ENCODE measurements at places on chromosomes 13 and 19.

GRCh38 chr19:44580366-44580895 lies 32.9 kb upstream of the IGSF23 start:
- no peak for DNase-seq

DNA sequence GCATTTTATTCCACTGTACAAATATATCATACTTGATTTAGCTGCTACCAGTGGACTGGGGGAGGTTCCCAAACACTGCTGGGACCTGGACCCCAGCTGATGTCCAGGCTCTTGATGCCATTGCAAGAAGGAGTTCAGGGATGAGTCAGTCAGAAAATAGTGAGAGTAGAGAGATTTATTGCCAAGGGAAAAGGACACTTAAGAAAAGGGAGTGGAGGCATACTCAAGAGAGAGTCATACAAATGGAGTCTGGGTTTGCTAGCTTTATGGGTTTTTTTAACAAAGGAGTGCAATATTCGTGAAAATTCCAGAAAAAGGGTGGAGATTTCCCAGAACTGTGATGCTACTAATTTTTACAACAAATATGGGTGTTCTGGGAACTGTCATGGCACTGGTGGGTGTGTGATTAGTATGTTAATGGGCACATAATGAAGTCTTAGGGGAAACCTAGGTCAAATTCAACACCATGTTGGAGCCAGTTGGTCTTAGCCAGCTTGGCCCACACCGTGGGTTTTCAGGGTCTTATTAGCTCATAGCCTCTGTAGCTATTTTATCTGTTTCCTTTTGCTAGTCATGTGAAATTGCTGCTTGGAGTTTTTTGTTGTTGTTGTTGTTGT lies 36.2 kb downstream of the GPC6 start:
- no peak for DNase-seq

DNA sequence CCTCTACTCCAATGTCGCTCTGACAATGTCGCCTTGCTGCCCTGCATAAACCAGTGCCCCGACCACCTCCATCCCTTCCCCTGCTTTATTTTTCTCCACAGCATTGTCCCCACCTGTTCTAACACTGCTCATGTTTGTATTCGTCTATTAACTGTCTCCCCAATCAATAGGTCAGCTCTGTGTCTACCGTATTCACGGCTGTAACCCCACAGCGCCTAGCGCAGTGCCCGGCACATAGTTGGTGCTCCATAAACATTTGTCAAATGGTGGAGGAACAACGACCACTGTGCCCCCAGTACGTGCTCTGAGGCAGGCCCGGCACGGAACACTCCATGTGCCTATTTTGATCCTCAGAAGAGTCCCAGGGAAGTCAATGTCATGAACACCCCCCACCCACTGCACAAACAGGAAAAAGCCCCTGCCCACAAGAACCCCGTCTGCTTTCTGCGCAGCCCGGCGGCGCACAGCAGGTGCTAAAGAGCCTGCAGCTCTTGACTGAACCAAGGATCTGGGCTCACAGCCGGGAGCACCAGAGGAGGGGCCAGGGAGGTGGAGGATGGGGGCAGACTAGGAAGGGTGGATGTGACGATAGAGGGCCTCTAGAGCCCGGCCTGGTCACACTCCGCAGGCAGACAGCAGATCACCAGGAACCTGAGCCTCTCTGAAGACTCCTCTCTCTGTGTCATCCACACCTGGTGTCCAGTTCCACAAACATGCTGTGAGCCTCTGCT lies 1.8 kb upstream of the CEACAM16 start:
- no peak for DNase-seq

DNA sequence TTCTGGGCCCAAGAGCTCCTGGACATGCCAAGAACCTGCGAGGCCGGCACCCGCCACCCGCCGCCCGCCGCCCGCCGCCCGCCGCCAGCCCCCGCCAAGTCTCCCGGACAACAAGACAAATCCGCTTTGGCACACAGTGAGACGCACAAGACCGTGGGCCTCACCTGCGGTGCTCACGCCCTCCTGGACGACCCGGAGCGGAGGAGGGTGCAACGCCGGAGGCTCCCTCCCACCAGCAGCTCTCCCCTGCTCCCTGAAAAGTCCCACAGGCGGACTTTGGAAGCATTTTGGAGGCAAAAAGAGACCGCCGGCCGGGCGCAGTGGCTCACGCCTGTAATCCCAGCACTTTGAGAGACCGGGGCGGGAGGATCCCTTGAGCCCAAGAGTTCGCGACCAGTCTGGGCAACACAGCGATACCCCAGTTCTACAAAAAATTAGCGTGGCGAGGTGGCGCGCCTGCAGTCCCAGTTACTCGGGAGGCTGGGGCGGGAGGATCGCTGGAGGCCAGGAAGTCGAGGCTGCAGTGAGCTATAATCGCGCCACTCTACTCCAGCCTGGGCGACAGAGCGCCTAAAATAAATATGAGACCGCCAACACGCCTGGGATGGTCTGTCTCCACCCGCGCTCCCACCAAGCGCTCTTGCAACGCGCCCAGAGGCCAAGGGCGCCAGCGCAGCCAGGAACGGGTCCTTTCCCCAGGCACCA lies 783 bp downstream of the RHPN2 start:
- DNase-seq = no peak

DNA sequence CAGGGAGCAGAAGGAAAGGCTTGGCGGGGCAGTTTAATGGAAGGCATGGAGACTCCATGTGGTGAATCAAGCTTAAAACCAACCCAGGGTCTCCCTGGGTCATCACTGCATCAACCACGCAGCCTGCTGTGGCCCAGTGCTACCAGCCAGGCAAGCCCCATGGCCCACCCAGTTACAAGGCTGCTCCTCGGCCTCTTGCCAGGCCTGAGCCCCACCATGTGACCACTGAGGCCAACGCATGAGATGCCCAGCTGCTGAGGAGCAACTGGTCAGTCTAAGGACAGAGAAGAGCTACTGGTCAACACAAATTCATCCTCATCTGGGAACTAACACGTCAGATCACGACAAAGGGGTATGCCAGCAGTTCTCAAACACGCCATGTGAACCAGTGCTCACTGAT lies 15.4 kb upstream of the KPTN start:
- no peak for DNase-seq

GRCh38 chr13:112740502-112741131 lies 50.8 kb downstream of the ATP11A start:
- no peak for DNase-seq

DNA sequence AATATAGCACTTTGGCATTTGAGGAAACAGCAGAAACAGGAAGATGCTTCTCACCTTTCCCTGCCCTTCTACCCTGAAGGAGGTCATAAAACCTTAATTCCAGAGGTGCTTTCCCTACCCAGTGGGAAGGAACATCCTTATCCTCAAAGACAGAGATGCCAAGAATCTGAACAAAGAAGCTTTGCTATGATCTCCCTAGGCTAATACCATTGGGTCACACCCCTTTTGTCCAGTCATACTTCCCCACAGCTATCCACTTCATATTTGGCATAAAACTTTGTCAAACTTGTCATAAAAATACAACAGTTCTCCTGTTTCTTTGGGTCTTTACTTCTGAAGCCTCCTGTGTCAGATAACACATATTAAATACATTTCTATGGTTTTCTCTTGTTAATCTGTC lies 21.7 kb upstream of the RXFP2 start:
- DNase-seq = no peak

DNA sequence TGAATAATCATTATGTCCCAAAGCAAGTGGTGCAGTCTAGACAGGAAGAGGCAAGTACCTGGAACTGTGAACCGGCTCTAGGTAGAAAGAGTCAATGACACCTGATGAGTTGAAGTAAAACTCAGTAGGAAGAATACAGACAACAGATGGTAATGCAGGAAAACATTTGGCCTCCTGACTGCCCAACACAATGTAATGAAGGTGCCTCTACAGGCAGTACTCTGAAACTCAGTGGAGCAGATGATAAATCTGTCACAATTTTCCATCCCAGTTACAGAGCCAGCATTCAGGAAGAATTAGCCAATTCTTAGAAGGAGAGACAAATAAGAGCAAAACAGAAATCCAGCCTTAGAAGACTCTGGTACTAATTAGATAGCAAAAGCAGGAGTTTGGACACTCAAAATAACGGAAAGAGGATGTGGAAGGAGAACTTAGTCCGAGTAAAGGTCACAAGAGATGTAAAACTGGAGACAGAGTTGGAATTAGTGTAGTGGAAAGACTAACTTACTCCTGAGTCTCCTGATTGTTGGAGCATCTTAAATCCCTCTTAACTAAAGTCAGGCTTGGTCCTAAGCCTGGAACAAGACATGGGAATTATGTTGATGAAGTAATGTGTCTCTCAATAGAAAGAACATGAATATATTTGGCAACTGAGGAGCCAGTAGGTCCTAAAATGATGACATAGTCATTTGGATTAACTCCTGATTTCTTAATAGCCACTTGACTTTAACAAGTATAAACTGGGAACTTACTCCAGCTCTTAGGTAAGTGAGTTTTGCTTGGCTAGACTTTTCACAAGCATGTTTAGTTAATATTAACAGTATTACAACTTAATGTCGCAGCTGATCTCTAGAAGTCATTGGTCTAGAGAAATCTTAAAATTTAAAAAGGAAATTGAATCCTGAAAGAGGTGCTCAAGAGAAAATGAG lies 457.3 kb upstream of the MIR17HG start:
- no peak for DNase-seq

DNA sequence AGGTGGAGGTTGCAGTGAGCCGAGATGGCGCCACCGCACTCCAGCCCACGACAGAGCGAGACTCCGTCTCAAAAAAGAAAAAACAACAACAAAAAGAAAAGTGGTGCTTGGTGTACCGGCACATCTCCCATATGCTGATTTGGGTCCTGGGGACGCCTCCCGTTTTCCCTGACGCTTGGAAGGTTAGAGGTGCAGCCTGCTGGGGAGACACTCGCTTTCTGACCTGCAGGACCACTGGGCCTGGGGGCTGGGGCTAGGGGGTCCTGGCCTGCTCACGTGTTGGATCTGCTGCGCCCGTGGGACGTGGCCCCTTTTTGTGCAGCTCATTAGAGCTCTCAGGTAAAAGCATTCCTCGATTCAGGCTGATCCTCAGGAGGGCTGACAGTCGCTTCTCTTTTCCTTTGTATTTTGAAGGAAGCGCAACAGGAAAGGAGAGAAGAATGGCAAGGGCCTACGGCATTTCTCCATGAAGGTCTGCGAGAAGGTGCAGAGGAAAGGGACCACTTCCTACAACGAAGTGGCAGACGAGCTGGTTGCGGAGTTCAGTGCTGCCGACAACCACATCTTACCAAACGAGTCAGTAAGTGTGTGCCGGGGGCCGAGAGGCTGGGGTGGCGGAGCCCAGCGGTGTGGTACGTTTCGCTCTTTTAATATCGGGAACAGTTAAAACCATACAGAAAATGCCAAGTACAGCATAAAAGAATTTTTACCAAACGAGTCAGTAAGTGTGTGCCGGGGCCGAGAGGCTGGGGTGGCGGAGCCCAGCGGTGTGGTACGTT lies 25.1 kb downstream of the ATP4B start:
- DNase-seq = no peak

DNA sequence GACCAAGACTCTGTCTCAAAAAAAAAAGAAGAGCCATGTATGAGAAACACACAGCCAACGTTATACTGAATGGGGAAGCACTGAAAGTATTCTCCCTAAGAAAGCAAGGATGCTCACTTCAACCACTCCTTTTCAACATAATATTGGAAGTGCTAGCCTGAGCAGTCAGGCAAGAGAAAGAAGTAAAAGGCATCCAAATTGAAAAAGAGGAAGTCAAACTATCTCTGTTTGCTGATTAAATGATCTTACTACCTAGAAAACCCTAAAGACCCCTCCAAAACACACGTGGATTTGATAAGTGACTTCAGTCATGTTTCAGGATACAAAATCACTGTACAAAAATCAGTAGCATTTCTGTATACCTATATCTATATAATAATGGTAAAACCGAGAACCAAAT lies 16.2 kb downstream of the WBP4 start:
- no peak for DNase-seq

- no peak for DNase-seq
Observed at GRCh38 chr13:100497389-100497788, 91.2 kb downstream of the GGACT start.

GRCh38 chr19:13137290-13137794 lies 12.8 kb downstream of the STX10 start:
- no peak for DNase-seq

DNA sequence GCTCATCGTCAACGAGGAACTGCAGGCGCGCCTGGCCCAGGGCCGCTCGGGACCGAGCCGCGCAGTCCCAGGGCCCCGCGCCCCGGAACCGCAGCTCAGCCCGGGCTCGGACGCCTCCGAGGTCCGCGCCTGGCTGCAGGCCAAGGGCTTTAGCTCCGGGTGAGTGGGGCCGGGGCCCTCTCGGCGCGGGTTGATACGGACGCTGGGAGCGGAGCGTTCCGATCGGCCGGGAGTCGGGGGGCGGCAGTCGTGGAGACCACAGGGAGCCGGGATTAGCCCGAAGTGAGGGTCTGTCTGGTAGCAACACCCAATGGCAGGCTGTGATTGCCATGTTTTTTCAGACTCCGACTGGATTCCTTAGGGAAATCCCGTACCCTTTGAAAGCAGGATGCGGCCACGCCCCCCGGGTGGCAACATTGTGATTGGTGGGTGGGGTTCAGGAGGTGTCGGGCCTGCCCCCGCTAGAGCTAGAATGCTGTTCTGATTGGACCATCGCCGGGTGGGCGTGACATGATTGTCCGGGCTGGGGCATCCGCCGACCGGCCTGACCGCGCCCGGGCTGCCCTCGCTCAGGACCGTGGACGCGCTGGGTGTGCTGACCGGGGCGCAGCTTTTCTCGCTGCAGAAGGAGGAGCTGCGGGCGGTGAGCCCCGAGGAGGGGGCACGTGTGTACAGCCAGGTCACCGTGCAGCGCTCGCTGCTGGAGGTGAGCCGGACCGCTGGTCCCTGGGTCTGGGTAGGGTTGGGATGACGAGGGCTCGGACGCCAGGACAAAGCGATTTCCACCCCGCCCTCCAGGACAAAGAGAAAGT lies 11.3 kb downstream of the EPS8L1 start:
- no peak for DNase-seq

- no peak for DNase-seq
Observed at GRCh38 chr13:29497137-29497654, 98.3 kb downstream of the SLC7A1 start.

DNA sequence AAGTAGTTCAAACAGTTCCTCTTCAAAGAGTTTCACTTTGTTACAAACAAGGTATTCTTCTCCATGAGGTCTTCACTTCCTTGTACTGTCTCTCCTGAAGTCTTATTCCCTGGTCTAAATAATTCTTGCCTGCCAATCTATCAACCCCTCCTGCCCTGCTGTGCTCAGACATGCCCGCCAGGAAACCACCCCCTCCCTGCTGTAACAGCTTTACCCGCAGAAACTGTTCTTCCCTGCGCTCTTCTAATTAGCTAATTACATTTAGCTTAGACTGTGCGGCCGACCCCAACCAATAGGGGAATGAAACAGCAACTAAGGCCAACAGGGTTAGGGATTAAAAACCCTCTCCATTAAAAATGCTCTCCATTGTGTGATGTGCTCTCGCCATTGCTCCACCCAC lies 46.7 kb downstream of the ZNF846 start:
- DNase-seq = no peak

DNA sequence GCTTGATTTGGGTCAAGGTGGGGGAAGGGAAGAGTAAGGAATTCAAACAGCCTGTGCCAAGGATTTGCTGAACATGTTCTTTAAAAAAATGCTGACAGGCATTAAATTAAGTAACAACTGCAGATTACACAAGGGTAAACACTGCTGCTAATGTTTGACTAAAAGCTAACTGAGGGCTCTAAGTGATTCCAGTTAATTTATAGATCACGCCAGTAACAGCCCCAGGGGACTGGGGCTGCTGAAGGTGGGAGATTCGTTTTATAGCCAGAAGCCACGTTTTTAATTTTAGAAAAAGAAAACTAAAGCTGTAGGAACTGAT lies 321.7 kb downstream of the DLEU7 start:
- DNase-seq = no peak

- no peak for DNase-seq
Observed at GRCh38 chr19:7217861-7218260, 76.4 kb downstream of the INSR start.

GRCh38 chr13:113589961-113590339 lies 5.4 kb downstream of the TFDP1 start:
- no peak for DNase-seq

Measured in NCI-H2081 treated with DMSO at 0.1 percent for 48 hours (cell line).